ENCODE measurements at places on chromosomes 6 and 20. TPM values are rescaled to one million over a fixed set of nuclear protein-coding genes. Genes with fewer than 3 reads are reported as not detected.

LY6G6C gene
- not detected for polyA plus RNA-seq

DNA sequence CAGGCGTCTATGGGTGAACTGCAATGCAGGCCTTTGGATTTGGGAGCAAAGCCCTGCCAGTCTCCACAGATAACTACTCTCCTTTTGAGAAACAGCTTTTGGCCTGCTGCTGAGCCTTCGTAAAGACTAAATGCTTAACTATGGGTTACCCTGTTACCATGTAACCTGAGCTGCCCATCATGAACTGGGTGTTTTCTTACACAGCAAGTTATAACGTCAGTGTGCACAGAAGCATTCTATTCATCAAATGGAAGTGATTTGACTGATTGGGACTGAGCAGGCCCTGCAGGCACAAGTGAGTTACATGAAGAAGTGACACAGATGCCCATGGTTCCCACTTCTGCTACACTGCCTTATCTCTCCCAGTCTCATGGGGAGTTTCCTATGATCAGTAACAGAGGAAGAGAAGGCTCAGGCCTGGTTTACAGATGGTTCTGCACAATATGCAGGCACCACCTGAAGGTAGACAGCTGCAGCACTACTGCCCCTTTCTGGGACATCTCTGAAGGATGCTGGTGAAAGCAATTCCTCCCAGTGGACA is 319.1 kb downstream of the CD83 start:
- no peak for DNase-seq

PRND gene
- 40.7 TPM for polyA plus RNA-seq

C20orf96 gene
- polyA plus RNA-seq = 9.5 TPM

DNA sequence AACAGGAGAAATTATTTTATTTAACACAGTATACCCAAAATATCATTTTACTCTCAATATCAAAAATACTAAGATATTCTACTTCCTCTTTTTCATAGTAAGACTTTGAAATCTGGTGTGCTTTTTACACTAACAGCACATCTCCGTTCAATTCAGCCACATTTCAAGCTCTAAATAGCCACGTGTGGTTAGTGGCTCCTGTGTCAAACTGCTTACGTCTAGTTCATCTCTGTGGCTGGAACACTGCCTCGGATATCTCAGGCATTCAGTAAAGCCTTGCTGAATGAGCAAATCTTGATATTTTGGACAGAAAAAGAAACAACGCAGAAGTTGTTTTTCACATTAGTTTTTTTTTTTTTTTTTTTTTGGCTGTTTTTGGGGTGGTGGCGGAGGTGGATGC is 136.1 kb downstream of the EYA4 start:
- DNase-seq = peak; percentile 36

- no peak for DNase-seq
Observed at GRCh38 chr20:24046888-24047287, 58.3 kb upstream of the GGTLC1 start.

Data from muscle of leg (tissue), 16 donors.